ENCODE measurements at places on chromosomes 4 and X.

GRCh38 chr4:156873799-156874198, 97.8 kb downstream of the PDGFC start:
- DNase-seq = no peak

- no peak for DNase-seq
These were observed 1086.7 kb downstream of the STIM2 start for GRCh38 chr4:27947302-27947701.

GRCh38 chr4:23202712-23203247, 510.0 kb downstream of the GBA3 start:
- no peak for DNase-seq

DNA sequence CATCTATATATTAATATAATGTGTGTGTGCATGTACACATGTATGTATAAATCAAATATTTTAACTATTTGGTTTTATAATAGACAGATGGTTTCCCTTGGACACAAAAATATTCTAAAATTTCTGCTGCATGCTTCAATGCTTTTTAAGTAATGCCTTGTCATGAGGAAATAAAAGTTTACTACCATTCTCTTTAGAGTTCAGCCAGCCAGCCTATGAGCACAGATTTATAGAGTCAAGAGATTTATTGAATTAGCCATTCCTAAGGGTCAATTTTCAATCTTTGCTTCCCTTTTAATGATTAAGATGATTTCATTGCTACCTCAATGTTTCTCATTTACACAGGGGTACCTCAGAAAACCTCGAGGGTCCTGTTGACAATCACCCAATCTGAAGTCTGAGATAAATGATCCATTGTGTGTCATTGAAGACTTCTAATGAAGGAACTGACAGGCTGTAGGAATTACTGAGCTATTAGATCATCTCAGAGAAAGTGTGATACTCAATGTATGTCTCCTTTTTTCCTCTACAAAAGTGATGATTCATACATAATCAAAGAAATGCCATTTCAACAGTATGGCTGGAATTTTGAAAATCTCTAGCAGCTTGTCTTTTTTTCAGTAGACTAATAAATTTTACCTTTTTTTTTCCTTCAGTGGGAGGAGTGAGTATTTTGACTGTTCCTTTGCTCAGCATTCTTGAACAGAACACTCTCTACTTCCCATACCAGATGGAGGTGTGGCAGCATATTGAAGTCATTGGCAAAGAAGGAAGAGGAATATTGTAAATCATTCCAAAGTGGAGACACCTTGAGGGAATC, 222.6 kb upstream of the PCDH18 start:
- DNase-seq = no peak

DNA sequence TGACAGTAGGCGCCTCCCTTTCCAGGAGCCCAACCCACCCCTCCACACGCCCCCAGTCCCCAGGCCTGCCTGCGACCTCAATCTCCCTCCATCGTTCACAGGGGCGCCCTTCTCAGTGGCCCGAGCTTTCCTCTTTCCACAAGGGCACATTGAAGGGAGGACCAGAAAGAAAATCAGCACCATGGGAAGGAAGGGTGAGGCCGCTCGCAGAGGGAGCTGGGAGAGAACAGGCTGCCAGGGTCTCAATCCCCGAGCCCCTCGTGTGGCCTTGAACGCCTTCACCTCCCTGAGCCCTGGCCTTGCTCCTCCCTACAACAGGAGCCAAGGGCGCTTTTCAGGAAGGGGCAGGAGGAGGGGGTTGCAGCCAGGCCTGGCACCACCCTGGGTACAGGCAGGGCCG, 66.5 kb downstream of the WFS1 start:
- DNase-seq = no peak

DNA sequence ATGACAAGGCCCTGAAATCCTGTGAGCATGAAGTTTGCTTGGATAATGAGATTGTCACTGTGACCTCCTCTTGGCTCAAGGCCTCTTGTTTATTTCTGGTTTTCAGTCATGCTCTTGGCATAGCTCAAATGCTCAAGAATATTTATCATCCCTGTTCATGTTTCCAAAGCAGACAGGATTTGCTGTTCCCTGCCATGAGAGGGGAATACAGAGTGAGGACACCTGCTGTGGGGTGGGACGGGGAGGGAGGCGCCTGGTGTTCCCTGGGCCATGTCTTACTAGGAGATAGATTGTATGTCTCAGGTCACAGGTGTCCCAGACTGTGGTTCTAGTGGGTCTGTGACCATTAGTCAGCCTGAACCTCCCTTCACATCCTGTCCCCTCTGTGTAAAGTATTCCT, 34.9 kb upstream of the SH3RF1 start:
- no peak for DNase-seq

DNA sequence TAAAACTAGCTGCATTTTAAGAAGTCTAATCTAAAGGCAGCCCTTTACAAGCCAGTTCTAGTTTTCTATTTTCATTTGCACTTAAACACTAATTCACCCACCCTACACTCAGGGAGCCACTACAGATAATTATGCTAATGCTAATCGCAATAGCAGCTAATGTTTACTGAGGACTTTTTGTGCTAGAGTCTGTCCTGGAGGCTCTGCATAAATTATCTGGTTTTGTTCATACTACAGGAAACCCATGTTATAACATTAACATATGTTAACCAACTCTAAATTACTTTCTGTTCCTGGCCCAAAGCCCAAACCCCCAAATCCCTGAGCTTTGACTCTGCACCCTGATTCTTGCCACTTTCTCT, 480 bp upstream of the RADX start:
- DNase-seq = no peak

All from CD4-positive, alpha-beta T cell treated with Interleukin-6 at 100 ng/mL for 8 hours (primary cell).